ACHN (cell line): ENCODE measurements at places on chromosomes 7 and 10.
A peak's percentile ranks its signal among the peaks of the same experiment; 100 is the strongest.

DNA sequence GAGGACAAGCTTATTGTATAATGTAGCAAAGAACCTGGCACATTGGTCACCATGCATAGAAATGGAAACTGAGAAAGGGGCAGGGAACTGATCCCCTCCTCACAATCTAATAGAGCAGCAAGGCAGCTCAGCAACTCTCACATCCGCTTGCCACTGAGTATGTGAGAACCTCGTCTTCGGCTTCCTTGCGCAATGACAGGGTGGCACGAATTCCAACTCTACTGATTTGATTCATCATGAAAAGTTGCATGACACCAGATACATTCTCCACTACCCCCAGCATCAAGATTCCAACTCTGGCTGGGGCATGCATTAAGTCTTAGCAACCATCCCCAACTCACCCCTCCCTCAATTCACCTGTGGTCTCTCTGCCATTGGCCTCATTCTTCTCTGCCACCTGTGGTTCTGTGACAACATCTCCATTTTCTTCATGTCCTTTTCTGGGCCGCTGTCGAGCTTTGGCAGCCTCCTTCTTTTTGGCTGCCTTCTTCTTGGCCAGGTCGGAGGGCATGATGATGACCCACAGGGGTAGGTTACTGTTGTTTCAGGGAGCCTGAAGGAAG is 976 bp downstream of the ABCF2 start:
- DNase-seq = no peak

GRCh38 chr7:130149281-130150139 is 55.7 kb downstream of the TMEM209 start:
- no peak for DNase-seq

- no peak for DNase-seq
Observed at GRCh38 chr10:21751341-21752310, 217.6 kb downstream of the MLLT10 start.

DNA sequence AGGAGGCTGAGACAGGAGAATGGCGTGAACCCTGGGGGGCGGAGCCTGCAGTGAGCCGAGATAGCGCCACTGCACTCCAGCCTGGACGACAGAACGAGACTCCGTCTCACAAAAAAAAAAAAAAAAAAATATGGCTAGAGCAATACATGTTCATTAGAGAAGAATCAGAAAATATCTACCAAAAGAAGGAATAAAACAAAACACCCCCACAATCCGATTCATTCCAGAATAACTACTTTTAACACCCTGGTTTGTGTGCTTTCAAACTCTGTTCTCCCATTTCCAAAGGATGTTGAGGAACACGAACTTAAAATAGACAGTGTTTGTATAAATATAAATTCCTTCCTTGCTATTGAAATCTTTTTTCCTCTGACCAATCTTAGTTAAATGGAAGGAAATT is 6.5 kb downstream of the PDSS1 start:
- DNase-seq = no peak

GRCh38 chr7:118349604-118350003 is 125.1 kb downstream of the ANKRD7 start:
- DNase-seq = no peak

DNA sequence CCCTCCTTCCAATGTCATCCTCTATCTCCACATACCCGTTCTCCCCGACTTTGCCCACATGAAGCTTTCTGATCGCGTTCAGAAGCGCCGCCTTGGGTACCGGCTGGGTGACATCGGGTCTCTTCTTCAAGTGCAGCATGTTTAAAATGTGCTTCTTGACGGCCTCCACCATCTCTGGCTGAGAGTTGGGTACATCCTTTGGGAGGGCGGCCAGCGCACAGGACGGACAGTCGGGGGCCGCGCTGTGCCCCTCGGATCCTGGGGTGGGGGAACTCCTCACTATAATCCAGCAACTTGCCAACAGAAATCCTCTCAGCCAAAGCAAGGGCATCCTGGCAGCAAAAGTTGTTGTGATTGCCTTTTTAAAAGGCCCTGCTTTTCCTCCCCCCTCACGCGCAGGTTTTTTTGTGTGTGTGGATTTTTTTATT is 2.8 kb downstream of the INHBA start:
- no peak for DNase-seq

GRCh38 chr7:114718861-114719260 is 203.0 kb upstream of the MDFIC start:
- no peak for DNase-seq

GRCh38 chr7:96599288-96599936 is 110.2 kb downstream of the SEM1 start:
- DNase-seq = no peak

DNA sequence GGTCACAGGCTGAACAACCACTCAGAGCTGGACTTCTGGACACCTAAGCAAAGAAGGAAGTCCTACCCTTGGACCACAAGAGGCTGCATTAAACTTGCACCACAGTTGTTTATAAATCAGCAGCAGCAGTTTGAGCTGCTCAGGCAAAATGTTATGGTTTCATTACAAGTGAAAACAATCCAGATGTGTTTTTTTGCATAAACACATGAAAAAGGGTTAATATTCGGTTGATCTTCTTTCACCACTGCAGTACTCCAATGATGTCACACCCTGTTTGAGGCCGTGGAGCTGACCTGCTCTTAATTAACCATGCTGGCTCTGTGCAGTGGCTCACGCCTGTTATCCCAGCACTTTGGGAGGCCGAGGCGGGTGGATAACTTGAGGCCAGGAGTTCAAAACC is 490.8 kb upstream of the CELF2 start:
- no peak for DNase-seq

GRCh38 chr10:91799612-91799975 is 1.4 kb downstream of the TNKS2 start:
- DNase-seq = peak; percentile 35

GRCh38 chr10:97915346-97916131 is 65.9 kb downstream of the GOLGA7B start:
- DNase-seq = no peak

DNA sequence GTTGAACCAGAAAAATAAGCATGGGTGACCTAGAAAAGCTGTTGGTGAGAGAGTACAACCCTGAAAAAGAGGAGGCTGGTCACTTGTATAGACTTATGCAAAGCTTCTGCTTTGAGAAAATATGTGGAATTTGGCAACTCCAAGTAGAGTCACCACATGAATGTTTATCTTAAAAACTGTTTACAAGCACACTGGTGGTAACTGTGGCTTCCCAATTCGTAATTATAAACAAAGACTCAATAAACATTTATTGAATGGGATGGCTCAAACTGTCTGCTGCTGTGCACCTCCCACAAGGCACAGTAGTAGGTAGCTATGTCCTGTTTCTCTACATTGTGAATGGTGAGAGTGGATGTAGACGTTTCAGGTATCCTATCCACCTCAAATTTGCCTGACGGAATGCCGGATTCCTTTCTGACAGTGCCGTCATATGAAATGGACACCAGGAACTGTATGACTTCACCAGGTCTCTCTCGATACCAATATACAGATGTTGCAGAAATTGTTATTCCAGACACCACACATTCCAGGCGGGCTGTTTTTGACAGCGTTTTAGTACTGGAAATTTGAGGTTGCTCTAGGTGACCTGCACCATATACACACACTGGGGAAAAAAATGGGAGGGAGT is 43.4 kb upstream of the TARP start:
- DNase-seq = no peak

DNA sequence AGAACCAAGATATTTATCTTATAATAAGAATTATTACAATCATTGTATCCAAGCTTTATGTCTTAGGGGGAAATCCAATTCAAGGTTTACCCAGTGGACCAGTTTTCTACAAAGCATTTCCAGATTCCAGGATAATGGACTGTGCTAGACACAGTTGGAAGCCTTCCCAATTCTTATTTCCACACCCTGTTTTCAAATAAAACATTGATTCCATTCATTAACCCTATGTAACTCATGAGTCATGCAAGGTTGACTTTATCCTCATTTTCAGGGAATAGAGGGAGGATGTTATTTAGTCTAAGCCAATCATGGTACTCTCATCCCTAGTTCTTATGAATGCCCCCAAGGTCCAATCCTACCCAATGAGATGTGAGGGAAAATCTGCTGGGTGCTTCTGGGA is 145.7 kb downstream of the RNLS start:
- no peak for DNase-seq

DNA sequence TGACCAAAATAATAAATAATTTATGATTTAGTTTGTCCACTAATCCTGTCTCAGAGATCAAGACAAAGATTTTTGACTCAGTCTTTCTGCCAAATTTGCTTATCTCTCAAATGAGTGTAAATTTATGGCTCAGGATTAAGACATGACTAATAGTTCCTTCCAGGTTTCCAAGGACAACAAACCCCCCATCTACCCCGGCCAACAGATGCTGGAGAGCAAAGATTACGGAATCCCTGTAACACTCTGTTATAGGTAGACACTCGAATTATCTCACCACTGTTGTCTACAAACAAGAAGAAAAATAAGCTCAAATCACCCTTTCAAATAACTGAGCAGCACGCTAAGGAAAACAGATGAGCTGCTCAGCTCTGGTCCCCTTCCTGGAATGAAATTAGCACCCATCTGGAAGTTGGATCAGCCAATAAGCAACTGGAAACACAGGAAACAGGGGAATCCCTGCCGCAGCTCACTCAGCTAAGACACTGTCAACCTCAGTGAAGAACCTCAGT is 56.8 kb upstream of the SVIL start:
- no peak for DNase-seq

- no peak for DNase-seq
Observed at GRCh38 chr7:84337429-84337828, 142.8 kb upstream of the SEMA3A start.

DNA sequence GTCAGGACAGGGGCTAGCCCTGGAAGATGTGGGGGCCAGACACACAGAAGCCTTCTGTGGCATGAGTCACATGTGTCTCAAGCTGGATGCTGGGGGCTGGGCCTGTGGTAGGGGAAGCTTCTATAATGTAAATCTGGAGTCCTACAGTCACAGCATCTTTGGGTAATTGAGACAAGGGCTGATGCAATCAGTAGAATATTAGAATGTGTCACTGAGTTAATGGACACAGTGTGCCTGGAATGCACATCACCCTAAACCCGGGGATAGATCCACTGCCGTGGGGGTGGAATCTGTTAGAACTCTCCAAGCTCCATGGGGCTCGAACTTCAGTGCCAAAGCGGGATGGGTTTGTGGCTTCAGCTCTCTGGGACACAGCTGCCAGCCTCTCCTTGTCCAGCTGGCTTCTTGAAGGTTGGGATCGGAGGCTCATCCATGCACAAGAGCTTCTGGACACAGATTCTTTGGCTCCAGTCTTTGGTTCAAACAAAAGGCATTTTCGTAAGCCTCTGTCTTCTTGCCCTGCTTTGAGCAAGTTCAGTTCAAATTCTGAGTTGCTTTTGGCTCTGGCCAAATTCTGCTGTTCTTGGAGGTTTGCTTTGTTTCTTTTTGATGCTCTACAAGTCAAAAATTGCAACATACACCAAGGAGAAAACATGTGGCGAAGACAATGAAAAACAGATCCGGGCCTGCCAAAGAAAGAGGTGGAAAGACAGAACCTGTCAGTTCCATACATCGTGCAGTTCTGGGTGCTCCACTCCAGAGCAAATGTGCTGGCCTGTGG is 194.8 kb upstream of the ZNF32 start:
- no peak for DNase-seq

DNA sequence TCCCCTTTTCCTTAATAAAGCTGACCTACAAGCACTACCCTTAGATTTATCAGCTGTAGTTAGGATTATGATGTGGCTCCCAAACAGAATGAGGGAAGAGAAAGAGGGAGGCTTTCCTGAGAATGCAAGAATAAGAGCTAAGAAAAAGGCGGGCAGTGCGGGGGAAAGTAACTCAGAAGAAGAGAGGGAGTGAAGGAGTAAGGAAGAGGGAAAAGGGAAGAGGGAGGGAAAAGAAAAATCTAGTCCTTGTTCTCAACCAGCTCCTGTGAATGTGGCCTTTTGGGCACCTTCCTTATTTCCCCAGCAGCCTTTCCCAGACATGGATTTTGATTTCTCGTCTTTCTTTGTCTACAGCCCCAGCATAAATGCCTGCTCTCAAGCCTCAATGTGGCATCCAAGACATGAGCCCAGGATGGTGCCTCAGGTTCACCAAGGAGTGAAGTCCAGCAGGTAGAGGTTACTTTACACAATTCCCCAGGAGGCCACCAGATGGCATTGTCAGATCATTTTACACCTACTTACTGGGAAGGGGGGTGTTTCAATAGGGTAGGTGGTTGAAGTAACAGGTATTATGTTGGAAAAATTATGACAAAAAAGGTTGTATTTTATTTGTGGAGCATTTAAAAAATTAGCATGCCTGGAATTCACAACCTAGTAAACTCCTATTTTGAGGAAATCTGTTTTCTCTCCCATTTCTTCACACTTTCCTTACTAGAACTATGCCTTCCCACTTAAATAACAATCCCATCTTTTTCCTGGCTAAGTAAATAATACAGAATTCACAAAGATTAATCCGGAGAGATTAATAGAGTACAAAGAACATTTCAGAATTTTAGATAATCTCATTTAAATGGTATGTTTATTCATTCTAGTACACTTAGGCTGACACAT is 106.5 kb downstream of the HTR7 start:
- peak; percentile 59 for DNase-seq

DNA sequence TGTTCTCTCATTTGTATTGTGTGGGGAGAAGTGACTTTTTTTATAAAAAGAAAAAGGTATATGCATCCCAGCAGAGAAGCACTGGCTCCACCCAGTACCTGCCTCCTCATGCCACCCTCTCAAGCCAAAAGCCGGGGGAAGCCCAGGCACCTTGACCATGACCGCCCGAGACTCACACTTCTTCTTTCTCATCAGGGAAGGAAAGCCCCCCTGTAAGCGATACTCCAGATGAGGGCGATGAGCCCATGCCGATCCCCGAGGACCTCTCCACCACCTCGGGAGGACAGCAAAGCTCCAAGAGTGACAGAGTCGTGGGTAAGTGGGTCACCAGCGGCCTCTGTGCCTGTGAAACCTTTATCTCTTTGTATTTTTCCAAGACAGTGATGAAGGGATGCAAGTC is 22.9 kb downstream of the IKZF1 start:
- DNase-seq = no peak

DNA sequence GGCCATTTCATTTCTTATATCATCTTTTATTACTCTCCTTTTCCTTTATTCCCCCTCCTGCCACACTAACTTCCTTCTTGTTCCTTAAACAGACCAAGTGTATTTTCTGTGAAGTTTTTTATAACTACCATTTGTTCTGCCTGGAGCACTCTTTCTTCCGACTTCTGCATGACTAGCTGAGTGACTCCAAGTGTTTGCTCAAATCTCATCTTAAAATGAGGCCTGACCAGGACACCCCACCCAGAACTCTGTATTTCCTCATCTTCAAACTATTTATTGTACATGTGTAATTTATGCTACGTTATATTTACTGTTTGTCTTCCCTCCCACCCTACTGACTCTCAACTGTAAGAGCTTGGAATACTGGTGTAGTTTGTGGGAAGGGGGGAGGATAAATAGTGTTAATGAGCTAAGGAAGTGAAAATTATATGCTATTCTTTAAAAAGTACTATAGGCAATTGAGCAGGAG is 3.2 kb downstream of the MINDY3 start:
- no peak for DNase-seq

- no peak for DNase-seq
Observed at GRCh38 chr7:50697748-50698147, 84.9 kb downstream of the GRB10 start.
